ENCODE measurements at places on chromosomes 2 and 18. TPM values are rescaled to one million over a fixed set of nuclear protein-coding genes. Genes with fewer than 3 reads are reported as not detected.

GRCh38 chr2:227132986-227133385 lies 31.0 kb downstream of the COL4A4 start:
- no peaks in the 10 kb centered on the region for H3K36me3 ChIP-seq
- no peak overlapping the region for H3K4me3 ChIP-seq
- H3K27ac ChIP-seq: no peak overlapping the region
- H3K4me1 ChIP-seq: no peaks in the 10 kb centered on the region

- H3K27me3 ChIP-seq: no peaks in the 10 kb centered on the region
- H3K27ac ChIP-seq: no peak overlapping the region
- no peaks in the 10 kb centered on the region for H3K36me3 ChIP-seq
- DNase-seq: no peak
Observed at GRCh38 chr2:81672516-81672915, 1368.0 kb upstream of the LRRTM1 start.

GRCh38 chr2:8217468-8218030 lies 464.3 kb upstream of the ID2 start:
- no peaks in the 10 kb centered on the region for H3K27me3 ChIP-seq
- H3K27ac ChIP-seq: peak overlapping the region; percentile 69
- no peak overlapping the region for H3K4me3 ChIP-seq
- no peaks in the 10 kb centered on the region for H3K4me1 ChIP-seq
- no peaks in the 10 kb centered on the region for H3K36me3 ChIP-seq

- no peaks in the 10 kb centered on the region for H3K27me3 ChIP-seq
- DNase-seq: no peak
- no peak overlapping the region for H3K4me3 ChIP-seq
Observed at GRCh38 chr18:12464731-12465130, 57.0 kb downstream of the PRELID3A start.

DNA sequence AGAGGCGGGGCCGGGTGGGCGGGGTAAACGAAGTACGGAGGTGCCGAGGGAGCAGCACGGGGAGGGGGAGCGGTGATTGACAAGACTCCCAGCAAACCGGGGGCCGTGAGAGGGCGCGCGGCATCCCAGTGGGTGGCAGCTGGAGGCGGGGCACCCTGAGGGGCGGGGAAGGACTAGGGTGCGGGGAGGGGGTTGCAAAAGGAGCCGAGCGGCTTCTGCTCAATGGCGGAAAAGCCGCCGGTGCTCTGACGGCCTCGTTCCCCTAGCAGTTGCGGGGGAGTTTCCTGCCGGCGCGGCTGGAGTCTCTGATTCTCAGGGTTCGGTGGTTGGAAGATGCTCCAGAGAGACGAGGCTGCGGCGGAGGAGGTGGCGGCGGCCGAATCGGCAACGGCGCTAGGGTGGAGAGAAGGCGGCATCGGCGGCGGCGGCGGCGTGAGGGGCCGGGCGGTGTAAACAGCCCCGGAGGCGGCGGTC lies at the start of gene PPM1B:
Gene PPM1B (plus strand): TSS at position 195 of the 474 bp plus-strand sequence. CDS start 32,325 bp downstream, outside the sequence.
- peak; percentile 99 for DNase-seq
- peak within 1 kb of the TSS; percentile 91 for H3K4me3 ChIP-seq

DNA sequence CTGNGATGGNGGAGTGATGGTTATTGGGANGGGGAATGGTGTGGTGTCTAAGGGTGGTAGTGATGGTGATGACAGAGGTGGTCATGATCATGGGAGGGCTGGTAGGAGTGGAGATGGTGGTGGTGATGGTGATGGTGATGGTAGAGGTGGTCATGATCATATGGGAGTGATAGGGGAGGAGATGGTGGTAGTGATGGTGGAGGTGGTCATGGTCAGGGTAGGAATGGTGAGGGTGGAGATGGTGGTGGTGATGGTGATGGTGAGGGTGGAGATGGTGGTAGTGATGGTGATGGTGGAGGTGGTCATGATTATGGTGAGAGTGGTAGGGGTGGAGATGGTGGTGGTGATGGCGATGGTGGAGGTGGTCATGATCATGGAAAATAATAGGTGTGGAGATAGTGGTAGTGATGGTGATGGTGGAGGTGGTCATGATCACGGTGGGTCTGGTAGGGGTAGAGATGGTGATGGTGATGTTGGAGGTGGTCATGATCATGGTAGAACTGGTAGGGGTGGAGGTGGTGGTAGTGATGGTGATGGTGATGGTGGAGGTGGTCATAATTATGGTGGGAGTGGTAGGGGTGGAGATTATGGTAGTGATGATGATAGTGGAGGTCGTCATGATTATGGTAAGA lies 83.7 kb downstream of the INPP5D start:
- H3K36me3 ChIP-seq: no peaks in the 10 kb centered on the region
- H3K4me3 ChIP-seq: no peak overlapping the region
- H3K4me1 ChIP-seq: no peaks in the 10 kb centered on the region
- no peak for DNase-seq
- H3K27me3 ChIP-seq: no peaks in the 10 kb centered on the region

FAM228A gene
- total RNA-seq: 1.4 TPM

BCL11A gene
- 1.5 TPM for total RNA-seq

- H3K36me3 ChIP-seq: no peaks in the 10 kb centered on the region
- no peak for DNase-seq
- H3K27me3 ChIP-seq: no peaks in the 10 kb centered on the region
Observed at GRCh38 chr2:185338104-185338503, 400.5 kb upstream of the FSIP2 start.

SF3B6 gene
- 99.0 TPM for total RNA-seq

- no peaks in the 10 kb centered on the region for H3K36me3 ChIP-seq
- H3K27ac ChIP-seq: no peak overlapping the region
- no peak for DNase-seq
- no peaks in the 10 kb centered on the region for H3K27me3 ChIP-seq
- no peak overlapping the region for H3K4me3 ChIP-seq
- H3K4me1 ChIP-seq: no peaks in the 10 kb centered on the region
Observed at GRCh38 chr2:45069684-45070083, 60.4 kb upstream of the SIX2 start.

LRRTM4 gene
- not detected for total RNA-seq

DNA sequence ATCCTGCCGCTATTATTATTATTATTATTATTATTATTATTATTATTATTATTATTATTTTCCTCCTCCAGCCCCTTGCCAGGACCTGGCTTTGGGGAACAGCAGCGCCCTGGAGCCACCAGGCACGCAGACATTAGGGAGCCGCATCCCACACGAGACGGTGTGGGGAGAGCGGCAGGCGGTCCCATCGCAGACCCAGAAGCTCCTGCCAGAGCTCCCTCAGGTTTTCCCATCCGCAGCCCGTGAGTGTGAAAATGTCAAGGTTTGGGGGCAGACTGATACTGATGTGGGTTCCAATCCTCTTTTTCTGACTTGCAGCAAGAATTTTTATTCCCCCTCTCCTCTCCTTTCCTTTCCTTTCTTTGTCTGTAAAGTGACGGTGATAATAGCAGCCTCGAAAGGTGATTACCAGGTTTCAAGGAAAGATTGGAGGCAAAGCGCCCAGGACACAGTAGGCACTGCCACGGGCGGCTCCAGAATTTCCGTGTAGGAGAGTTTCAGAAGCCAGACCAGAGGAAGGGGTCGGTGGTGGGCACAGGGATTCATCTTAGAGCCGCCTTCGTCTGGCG lies 816 bp downstream of the SCTR start:
- H3K36me3 ChIP-seq: no peaks in the 10 kb centered on the region
- no peaks in the 10 kb centered on the region for H3K27me3 ChIP-seq
- no peaks in the 10 kb centered on the region for H3K4me1 ChIP-seq
- no peak for DNase-seq
- H3K27ac ChIP-seq: no peak overlapping the region
- no peak overlapping the region for H3K4me3 ChIP-seq

TNS1 gene
- 186 TPM for total RNA-seq

DNA sequence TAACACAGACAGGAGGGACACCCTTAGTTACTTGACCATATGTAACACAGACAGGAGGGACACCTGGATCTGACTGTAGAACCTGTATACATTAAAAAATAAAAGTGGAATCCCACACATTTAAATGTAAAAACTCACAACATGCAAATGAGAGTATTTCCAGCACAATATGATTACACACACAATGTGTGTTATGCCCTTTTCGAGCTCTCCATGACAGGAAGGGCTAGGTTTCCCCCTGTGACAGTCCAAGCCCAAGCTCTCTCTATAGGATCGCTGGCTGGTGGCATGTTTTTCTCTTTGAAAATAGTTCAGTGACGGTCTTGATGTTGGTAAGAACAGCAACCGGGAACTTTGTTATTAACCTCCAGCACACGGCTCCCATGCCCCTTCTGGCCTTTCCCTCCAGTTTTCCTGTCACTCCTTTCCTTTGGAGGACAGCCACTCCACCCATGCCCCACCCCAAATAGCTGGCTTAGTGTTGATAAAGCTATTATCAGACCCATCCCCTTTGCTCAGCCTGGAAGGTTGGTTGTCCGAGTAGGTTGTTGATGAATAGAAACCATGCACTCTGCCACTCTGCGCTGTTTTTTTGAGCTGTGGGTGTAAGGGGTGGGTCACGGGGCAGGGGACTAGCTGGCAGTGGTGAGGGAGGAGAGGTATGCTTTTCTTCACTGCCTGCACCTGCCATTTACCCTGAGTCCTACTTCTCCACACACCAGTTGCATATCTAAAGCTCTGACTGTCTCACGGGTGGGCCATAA lies 2.7 kb downstream of the RASGRP3 start:
- no peaks in the 10 kb centered on the region for H3K27me3 ChIP-seq
- DNase-seq: no peak
- peaks cover under 1% of the 10 kb centered on the region for H3K4me1 ChIP-seq
- H3K4me3 ChIP-seq: no peak overlapping the region
- H3K36me3 ChIP-seq: no peaks in the 10 kb centered on the region
- H3K27ac ChIP-seq: no peak overlapping the region

GRCh38 chr2:174011796-174012195 lies 46.6 kb upstream of the SP3 start:
- H3K4me1 ChIP-seq: peaks cover 11% of the 10 kb centered on the region
- no peaks in the 10 kb centered on the region for H3K27me3 ChIP-seq
- no peak for DNase-seq

C2orf80 gene
- total RNA-seq: not detected
